ENCODE measurements at places on chromosomes 11 and 22. TPM values are rescaled to one million over a fixed set of nuclear protein-coding genes. Genes with fewer than 3 reads are reported as not detected.

The SHANK3 gene
- total RNA-seq: 16.0 TPM

DNA sequence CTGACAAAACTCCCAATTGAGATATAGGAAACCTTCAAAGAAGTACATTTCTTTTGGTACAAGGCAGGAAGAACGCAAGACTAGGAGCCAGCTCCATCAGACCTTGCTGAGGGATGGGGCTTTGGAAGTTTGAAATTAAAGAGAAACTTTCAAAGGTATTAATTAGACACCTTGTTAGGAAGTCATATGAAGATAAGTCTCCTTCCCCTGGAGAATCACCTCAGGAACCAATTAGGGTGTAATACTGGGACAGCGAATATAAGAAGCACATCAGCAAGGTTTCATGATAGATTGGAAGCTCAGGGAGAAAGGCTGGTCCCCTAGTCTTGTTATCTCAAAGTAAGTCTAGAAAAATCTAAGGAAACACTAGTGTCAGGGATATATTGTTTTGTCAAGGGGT, at the start of gene OR9Q2:
OR9Q2 (plus strand) TSS at position 301 of the 400 bp plus-strand sequence. CDS start 1,421 bp downstream, outside the sequence.
- H3K4me1 ChIP-seq: no peaks in the 10 kb centered on the region
- H3K27ac ChIP-seq: no peak within 1 kb of the TSS
- no peak for DNase-seq
- no peaks in the 10 kb centered on the region for H3K27me3 ChIP-seq
- no peaks in the 10 kb centered on the region for H3K36me3 ChIP-seq

DNA sequence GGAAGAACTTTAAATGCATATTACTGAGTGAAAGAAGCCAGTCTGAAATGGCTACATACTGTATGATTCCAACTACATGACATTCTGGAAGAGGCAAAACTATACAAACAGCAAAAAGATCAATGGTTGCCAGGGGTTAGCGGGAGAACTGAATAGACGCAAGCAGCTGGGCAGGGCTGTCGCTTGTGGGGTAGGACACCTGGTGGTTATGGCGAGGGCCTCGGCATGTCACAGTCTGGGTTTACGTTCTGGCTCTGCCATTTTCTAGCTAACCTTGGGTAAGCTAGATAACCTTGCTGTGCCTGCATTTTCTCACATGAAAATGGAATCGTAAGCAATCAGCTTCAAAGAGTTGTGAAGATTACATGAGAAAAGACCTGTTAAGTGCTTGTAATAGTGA, 55.2 kb upstream of the SYT13 start:
- no peak overlapping the region for H3K4me3 ChIP-seq
- H3K36me3 ChIP-seq: no peaks in the 10 kb centered on the region

DNA sequence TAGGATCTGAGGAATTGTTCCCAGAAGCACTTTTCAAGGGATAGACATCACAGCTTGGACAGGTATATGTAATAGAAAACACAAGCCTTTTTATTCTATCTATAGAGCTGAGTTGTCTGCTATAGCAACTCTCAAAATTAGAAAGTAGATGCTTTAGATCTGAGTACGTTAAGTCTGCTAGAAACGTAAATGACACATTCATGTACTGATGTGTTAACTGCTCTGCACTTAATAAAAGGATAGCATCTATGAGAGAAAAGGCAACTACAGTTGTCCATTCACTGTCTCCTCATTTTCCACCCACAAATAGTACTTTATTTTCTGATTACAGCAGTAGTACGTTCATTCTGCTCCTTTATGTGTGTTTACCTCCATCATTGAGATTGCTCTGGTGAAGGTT, 6.0 kb upstream of the STT3A start:
- H3K4me1 ChIP-seq: no peaks in the 10 kb centered on the region
- H3K27me3 ChIP-seq: no peaks in the 10 kb centered on the region
- H3K27ac ChIP-seq: no peak overlapping the region
- no peak for DNase-seq
- no peaks in the 10 kb centered on the region for H3K36me3 ChIP-seq

GRCh38 chr11:131944736-131945135, 574.3 kb downstream of the NTM start:
- no peak for DNase-seq
- no peak overlapping the region for H3K27ac ChIP-seq

The SLN gene
- not detected for total RNA-seq

The RABL2B gene
- total RNA-seq: 39.6 TPM

- H3K27me3 ChIP-seq: no peaks in the 10 kb centered on the region
- H3K36me3 ChIP-seq: no peaks in the 10 kb centered on the region
- peaks cover 23% of the 10 kb centered on the region for H3K4me1 ChIP-seq
- H3K4me3 ChIP-seq: peak overlapping the region; percentile 6
Measured at GRCh38 chr11:46352063-46352841, 5.0 kb downstream of the DGKZ start.

GRCh38 chr22:38758276-38758945, 2.6 kb upstream of the SUN2 start:
- no peaks in the 10 kb centered on the region for H3K36me3 ChIP-seq
- no peaks in the 10 kb centered on the region for H3K27me3 ChIP-seq
- no peak for DNase-seq
- H3K4me1 ChIP-seq: peaks cover 26% of the 10 kb centered on the region

GRCh38 chr11:32464078-32464477, 28.7 kb upstream of the WT1 start:
- DNase-seq: no peak
- no peaks in the 10 kb centered on the region for H3K27me3 ChIP-seq
- no peaks in the 10 kb centered on the region for H3K36me3 ChIP-seq

The KCNJ4 gene
- total RNA-seq: 3.0 TPM

The TIGD3 gene
- 7.6 TPM for total RNA-seq

The OSM gene
- total RNA-seq: 1.6 TPM

GRCh38 chr11:97355230-97355629, 965.4 kb downstream of the JRKL start:
- no peaks in the 10 kb centered on the region for H3K27me3 ChIP-seq
- H3K4me3 ChIP-seq: no peak overlapping the region
- no peaks in the 10 kb centered on the region for H3K4me1 ChIP-seq
- no peaks in the 10 kb centered on the region for H3K36me3 ChIP-seq
- no peak overlapping the region for H3K27ac ChIP-seq
- DNase-seq: no peak

GRCh38 chr11:102564110-102564509, 33.6 kb upstream of the MMP7 start:
- no peaks in the 10 kb centered on the region for H3K27me3 ChIP-seq
- H3K36me3 ChIP-seq: no peaks in the 10 kb centered on the region
- H3K27ac ChIP-seq: no peak overlapping the region
- no peaks in the 10 kb centered on the region for H3K4me1 ChIP-seq
- no peak overlapping the region for H3K4me3 ChIP-seq

DNA sequence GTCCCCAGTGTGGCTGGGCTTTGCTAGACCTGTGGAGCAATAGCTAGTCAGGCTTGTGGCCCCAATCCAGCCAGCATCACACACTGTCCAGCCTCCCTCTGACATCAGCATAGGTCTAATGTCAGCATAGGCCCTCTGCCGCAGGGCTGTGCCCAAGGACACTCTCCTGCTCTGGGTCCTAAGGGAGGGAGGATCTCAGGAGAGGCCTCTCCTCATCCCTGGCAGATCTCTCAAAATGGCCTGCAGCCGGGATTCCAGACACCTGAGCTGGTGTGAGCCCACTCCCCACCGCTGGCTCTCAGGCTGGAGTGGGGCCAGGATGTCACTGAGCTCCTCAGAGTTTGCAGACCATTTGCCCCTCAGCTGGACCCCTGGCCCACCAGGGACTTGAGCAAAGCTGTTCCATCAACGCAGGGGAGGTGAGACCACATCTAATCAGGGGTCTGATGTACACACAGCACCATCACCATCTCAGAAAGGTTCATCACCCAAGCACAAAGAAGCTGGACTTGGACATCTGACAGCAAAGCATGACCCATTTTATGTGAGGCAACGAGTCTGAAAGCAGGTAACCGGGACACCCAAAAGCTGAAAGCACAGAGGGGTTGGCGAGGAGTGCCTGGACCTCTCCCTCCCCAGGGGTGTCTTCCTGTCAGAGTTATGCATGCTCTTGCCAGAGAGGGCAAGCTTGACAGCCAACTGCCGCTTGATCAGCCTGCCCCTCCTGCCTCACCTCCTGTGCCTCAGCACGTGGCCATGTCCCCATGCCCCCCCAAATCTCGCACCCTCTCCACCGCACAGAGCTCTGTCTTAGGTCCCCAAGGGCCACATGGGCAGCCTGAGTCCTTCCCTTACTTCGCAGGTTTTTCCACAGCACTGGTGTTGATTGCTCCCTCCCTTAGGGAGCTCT, 69.7 kb upstream of the SEPTIN5 start:
- H3K27ac ChIP-seq: no peak overlapping the region
- H3K4me1 ChIP-seq: no peaks in the 10 kb centered on the region
- no peak overlapping the region for H3K4me3 ChIP-seq
- no peak for DNase-seq
- H3K36me3 ChIP-seq: no peaks in the 10 kb centered on the region

DNA sequence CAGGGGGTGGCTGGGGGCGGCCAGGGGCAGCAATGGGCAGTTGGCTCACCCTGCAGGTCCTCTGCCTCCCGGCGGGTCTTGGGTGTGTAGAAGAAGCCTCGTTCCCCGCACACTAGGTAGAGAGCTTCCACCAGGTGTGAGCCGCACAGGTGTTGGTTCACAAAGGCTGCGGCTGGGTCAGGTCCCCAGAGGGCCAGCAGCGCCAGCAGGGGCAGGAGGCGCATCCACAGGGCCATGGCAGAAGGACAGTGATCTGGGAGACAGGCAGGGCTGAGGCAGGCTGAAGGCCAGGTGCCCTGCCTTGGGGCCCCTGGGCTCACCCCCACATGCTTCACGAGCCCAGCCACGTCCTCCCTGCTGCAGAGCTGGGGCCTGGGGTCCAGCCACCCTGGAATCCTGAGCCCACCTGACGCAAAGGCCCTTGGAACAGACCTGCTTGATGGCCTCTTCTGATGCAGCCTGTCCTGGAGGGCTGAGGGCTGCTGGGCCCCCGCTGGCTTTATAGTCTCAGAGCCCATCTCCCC, at the start of gene INS:
INS (minus strand) TSS at position 474 of the 524 bp plus-strand sequence; CDS start at position 236, 238 bp downstream.
- no peak for DNase-seq
- H3K36me3 ChIP-seq: no peaks in the 10 kb centered on the region
- no peaks in the 10 kb centered on the region for H3K4me1 ChIP-seq
- H3K4me3 ChIP-seq: no peak within 1 kb of the TSS
- no peak within 1 kb of the TSS for H3K27ac ChIP-seq

DNA sequence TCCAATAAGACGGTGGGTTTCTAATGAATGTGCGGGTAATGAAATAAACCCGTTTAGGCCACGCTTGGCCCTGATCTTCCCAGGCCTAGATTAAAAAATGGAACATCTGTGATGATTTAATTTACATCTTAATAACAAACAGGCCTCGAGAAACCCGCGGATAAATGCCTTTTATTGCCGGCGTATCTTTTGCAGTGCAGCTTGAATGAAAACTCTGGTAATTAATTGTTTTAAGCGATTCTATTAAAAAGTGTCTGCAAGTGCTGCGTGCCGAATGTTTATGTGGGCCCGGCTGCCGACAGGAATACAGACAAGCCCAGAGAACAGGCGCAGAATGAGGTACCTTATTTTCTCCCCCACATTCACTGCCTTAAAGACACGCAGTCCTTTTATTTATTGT, 420.7 kb downstream of the MN1 start:
- H3K27me3 ChIP-seq: no peaks in the 10 kb centered on the region
- H3K36me3 ChIP-seq: no peaks in the 10 kb centered on the region
- no peak overlapping the region for H3K4me3 ChIP-seq
- peaks cover 4% of the 10 kb centered on the region for H3K4me1 ChIP-seq
- H3K27ac ChIP-seq: no peak overlapping the region
- no peak for DNase-seq

GRCh38 chr11:2328656-2329354, 27.0 kb downstream of the TSPAN32 start:
- H3K27me3 ChIP-seq: no peaks in the 10 kb centered on the region
- H3K27ac ChIP-seq: no peak overlapping the region
- no peak for DNase-seq
- H3K4me3 ChIP-seq: no peak overlapping the region

GRCh38 chr22:36722055-36722454, 18.5 kb upstream of the CACNG2 start:
- no peak for DNase-seq
- no peak overlapping the region for H3K27ac ChIP-seq
- no peaks in the 10 kb centered on the region for H3K27me3 ChIP-seq
- H3K4me1 ChIP-seq: no peaks in the 10 kb centered on the region
- no peaks in the 10 kb centered on the region for H3K36me3 ChIP-seq
- no peak overlapping the region for H3K4me3 ChIP-seq

- no peak for DNase-seq
- H3K4me3 ChIP-seq: no peak overlapping the region
- H3K36me3 ChIP-seq: no peaks in the 10 kb centered on the region
- H3K27me3 ChIP-seq: no peaks in the 10 kb centered on the region
- no peaks in the 10 kb centered on the region for H3K4me1 ChIP-seq
Measured at GRCh38 chr11:123145220-123145619, 49.8 kb downstream of the CLMP start.

GRCh38 chr11:108351468-108351867, 115.9 kb downstream of the C11orf65 start:
- no peak overlapping the region for H3K27ac ChIP-seq
- H3K36me3 ChIP-seq: no peaks in the 10 kb centered on the region
- DNase-seq: no peak
- H3K4me1 ChIP-seq: no peaks in the 10 kb centered on the region
- no peak overlapping the region for H3K4me3 ChIP-seq

- H3K27me3 ChIP-seq: no peaks in the 10 kb centered on the region
- no peak overlapping the region for H3K27ac ChIP-seq
- peaks cover 11% of the 10 kb centered on the region for H3K4me1 ChIP-seq
- H3K36me3 ChIP-seq: no peaks in the 10 kb centered on the region
- H3K4me3 ChIP-seq: no peak overlapping the region
Measured at GRCh38 chr22:19663286-19663815, 51.0 kb upstream of the SEPTIN5 start.

DNA sequence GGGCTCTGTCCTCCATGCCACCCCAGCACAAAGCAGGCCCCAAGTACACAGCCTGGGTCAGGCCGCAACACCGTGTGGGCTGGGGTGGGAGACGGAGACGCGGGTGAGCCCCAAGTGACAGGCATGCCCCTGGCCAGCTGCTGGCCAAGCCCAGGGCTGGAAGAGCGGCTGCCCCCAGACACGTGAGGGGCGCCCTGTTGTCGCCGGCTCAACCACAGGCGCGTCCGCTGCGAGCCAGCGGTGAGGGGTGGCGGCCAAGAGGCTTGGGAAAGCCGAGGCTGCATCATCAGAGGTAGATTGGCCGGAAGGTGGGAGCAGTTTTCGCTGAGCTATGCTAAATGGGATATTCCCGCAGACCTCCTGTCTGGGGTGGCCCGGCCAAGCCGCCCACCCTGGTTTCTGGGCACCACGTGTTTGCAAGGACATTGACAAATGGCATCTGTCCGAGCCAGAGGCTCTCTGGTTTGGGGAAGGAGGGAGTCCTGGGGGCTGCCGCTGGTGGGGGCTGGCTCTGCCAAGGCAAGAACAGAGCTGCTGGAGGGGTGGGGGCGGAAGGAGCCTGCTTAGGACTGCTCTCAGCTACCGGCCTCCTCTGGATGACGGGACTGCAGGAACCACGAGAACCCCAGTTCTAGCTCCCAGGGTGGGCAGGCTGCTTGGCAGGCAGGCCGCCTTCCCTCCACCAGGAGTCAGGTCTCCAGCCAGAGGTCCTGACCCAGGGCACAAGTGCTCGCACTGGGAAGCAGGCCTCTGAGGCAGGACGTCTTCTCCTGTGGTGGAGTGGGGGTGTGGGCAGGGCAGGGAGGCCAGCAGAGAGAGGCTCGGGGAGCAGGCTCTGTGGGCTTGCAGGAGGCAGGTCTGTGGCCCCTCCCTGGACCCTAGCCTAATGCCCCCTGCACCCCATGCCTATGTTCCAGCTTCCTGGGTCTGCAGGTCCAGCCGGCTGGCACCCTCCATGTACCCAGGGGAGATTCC, 552 bp downstream of the PRR33 start:
- H3K27me3 ChIP-seq: no peaks in the 10 kb centered on the region
- no peaks in the 10 kb centered on the region for H3K36me3 ChIP-seq
- DNase-seq: no peak
- H3K27ac ChIP-seq: no peak overlapping the region
